GM18507 (cell line): ENCODE measurements at places on chromosomes 13 and 19.

DNA sequence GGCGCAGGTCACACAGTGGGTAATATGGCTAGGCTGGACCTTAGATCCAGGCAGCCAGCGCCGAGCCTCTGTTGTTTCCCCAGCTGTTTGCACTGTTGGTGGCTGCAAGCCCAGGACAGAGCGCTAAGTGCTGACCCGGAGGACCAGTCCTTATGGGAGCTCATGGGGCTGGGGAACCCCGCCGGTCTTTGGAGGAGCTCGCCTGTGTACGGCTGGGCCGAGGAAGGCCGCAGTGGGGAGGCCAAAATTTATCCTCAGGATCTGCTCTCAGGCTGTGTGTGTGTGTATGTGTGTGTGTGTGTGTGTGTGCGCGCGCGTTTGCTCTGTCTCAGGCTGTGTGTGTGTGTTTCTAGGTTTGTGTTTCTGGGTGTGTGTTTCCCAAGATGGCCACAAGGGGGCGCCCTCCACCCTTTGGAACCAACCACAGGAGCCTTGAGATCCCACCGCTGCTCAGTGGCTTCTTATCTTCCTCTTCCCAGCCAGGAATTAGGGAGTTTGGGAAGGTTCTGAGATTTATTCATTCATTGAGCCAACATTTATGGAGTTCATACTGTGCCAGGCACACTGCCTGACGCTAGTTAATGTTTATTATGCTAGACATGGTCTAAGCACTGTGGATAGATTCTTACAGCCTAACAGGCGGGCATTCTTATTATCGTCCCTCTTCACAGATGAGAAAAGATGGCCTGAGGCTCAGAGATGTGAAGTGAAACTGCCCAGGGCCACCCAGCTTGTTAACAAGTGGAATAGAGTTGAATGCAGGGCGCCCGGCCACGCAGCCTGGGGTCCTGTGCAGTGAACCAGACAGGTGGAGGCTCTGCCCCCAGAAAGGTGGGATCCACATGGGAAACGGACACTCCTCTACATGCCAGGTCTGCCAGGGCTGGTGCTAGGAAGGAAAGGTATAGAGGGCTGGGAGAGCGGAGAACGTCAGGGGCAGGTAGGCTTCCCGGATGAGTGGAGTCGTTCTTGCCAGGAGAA, 13.0 kb downstream of the PGLYRP1 start:
- DNase-seq: no peak

- no peak for DNase-seq
Observed at GRCh38 chr13:83884141-83884540, 1.9 kb upstream of the SLITRK1 start.

- DNase-seq: no peak
Observed at GRCh38 chr13:109818886-109819285, 32.5 kb upstream of the IRS2 start.

- no peak for DNase-seq
Observed at GRCh38 chr13:45823583-45823982, 28.0 kb downstream of the SIAH3 start.

DNA sequence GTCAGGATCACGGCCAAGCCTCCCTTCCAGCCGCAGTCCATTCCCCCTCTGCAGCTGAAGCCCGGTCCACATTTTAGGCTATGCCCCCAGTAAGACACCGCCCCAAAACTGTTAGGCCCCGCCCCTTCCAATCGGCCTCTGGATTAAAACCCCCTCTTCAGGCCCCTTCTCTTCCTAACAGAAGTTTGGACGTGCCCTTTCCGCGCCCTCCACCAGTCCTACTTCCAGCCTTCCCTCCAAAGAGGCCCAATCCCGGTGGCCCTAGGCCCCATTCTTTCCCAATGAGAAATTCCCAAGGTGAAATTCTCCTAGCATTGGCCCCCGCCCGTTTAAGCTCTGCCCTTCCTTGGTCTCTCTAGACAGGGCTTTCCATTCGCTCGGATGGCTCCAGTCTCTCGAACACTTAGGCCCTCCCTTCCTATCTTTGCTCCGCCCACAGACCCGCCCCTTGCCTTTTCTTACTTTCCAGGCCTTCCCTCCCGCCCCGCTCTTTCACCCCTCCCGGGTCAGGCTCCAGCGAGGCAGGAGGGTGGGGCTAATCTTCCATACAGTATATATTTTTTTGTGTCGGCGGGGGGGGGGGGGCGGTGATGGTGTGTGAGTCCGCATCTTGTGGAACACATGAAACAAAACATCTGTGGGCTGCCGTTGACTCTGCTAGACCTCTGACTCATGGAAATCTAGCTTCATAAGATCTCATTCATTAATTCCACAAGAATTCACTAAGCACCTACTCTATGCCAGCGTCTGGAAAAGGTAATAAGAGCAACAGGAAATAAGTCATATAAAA, 13.6 kb downstream of the LTBP4 start:
- no peak for DNase-seq

GRCh38 chr13:45370922-45371406, 30.0 kb upstream of the TPT1 start:
- peak; percentile 49 for DNase-seq

DNA sequence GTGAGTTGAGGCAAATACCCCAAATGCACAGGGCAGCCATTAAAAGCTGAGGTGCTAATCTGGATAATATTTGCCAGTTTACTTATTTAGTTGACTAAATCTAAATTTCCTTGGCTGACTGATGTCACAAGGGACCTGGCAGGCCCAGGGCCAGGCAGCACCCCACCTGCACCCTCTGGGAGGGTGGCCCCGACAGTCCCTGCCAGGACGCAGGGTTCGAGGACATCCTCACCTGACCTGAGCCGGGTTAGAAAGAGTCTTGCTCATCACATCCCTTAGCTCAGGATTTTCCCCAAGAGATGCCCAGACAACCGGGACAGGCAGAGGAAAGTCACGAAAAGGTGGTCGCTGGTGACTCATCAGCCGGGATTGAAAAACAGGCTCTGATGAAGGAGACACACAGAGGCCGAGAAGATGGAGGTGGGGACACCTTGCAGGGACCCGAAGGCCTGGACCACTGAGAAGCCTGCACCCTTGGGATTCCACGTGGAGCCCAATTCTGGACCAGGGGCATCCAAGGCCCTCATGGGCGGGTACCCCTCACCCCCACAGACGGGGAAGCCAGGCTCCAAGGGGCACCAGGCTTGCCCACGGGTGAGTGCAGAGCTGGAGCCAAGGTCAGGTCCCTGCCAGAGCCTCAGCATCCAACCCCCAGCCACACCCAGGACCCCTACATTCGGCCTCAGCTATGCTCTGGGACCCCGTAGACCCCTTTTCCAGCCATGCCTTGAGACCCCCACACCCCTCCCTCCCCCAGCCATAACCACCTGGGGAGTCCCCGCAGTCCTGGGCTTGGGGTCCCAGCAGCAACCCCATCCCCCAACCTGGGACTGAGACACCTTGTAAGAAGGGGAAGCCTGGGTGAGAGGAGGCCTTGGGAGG, 103.2 kb downstream of the SOX1 start:
- no peak for DNase-seq

DNA sequence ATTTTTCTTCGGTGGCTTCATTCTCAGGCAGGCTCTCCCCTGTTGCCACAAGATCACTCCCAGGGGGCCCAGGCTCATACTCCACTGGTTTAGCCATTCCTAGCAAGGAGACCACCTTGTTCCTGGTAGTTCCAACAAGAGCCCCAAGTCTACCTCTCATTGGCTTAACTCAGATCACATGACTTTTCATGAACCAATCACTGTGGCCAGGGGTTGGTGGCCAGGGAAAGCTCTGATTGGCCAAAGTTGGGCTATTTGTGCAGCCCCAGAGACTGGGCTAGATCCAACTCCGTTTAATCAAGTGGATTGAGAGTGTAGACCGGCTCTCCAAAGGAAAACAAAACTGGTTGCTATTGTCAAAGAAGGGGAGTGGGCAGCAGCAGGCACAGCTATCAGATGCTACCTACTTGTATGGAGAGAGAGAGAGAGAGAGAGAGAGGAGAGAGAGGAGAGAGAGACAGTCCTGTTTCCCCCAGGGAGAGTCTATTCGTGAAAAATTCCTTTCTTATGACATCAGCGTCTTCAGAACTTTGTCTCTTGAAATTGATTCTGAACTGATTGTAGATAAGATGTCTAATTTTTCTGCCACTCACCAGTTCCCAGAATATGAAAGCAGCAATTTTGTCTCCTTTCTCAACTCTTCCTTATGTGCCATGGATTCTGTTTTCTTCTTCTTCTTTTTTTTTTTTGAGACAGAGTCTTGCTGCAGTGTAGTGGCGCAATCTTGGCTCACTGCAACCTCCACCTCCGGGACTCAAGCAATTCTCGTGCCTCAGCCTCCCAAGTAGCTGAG, 5.9 kb downstream of the CEACAM19 start:
- no peak for DNase-seq

- no peak for DNase-seq
Observed at GRCh38 chr13:26326562-26326961, 72.6 kb downstream of the CDK8 start.

DNA sequence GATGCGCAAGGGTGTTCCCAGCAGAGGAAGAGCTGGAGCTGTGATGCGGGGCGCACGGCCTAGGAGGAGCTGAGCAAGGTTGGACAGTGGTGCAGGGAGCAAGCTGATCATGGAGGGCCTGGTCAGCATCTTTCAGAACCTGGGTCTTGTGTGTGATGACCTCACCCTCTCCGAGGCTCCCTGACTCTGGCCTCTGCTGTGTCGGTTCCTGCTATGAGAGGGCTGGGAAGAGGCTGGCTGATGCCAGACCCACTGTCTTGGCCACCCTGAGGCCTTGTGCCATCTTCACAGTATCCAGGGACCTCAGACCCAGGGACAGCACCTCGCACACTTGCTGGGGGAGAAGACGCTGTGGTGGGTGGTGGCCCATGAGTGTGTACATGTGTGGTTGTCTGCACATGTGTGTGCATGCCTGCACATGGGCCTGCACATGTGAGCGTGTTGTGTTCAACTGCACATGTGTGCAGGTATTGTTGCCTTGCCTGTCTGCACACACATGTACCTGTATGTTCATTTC, 16.5 kb upstream of the C13orf46 start:
- no peak for DNase-seq

DNA sequence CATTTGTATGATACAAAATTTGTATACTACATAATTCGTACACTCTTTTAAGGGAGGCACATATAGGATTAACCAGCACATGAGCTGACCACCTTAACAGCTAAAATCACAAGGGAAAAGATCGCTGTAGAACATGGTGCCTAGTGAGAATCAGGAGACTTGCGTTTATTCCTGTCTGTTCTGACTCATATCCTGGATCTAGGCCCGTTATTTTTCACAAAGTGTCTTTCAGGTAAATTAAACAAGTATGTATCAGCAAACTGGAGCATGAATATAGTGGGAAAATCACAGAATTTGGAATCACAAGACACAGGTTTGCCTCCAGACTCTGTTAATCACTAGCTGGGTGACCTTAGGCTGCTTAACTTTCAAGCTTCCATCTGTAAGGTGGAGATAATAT, 47.5 kb upstream of the ESD start:
- DNase-seq: no peak

DNA sequence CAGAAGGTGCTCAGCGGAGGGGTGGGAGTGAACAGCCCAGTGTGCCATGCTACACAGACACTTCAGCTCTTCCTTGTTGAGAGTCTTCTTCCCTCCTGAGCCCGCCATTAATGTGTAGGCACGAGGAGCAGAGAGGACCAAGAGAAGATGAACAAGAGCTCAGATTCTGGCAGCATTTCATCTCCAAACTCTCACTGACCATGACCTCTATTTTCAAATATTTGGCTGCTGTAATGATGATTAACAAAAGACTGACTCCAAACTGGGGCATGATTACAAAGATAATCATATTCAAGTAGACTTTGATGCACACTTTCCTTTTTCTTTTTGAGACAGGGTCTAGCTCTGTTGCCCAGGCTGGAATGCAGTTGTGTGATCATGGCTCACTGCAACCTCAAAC, 236.5 kb downstream of the DCLK1 start:
- no peak for DNase-seq

DNA sequence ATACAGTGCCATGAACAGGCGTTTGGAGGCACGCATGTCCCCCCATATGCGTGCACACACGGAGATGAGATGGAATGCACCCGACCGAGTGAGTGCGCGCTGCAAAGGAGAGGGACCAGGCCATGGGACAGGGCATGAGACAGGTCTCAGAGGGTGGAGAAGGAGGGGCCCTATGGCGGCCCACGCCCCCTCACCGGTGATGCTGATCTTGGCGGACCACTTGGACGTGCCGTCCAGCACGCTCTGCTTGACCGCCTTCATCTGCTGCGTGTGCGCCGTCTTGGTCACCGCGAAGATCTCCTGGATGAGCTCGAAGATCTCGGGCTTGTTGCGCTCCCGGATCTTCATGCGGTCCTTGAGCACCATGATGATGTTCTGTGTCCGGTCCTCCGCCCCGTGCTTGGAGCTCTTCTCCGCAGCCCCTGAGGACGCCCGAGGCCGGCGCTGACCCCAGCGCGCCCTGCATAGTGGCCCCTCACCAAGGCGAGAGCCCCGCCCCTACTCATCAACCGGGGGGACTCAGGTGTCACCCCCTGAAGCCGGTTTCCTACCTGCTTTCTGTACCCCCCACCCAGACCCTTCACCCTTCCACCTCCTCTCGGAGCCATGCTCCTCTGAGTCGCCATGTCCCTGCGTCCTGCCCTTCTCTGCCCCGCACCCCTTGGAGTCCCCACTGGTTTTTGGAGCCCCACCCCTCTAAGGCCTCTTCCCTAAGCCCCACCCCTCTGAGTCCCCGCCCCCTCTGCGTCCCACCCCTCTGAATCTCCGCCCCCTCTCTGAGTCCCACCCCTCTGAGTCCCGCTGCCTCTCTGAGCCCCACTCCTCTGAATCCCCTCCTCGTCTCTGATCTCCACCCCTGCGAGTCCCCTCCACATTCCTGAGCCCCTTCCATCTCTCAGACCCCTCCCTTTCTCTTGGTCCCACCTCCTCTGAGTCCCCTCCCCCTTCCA, 40.8 kb downstream of the UNC13A start:
- no peak for DNase-seq

DNA sequence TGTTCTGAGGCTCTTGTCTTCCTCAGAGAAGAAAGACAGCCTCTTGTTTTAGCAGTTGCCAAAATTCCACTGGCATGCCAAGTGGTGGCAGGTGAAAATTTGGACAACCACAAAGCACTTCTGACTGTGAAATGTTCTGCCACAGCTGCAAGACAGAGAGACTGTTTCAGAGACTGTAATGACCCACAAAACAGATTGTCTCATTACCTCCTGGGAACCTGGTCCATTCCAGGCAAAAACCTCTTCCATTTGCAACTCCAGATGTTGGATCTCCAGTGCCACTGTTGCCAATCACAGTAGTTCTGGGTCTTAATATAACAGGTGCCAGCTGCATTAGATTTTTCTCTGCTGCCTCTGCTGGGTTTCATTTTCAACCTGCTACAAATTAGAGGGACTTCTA, 911.5 kb downstream of the UQCRFS1 start:
- no peak for DNase-seq

GRCh38 chr19:3034406-3034655, 5.3 kb upstream of the TLE2 start:
- no peak for DNase-seq

DNA sequence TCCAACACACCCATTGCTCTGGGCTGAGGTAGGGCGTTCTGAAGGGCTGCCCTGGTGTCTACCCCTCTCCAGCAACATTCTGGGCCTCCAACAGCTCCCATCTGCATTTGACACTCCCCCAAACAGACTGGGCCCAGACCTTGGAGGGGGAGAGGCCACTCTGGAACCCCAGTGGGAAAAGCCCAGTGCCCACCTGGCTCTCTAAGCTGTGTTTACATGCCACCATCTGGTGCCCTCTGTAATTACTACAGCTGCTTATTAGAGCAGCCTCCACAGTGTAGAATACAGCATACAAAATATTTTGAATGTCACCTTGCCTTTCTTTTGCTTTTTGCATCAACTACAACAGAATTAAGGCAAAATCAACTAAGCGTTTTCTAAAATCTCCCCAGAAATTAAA, 35.8 kb upstream of the TM9SF2 start:
- no peak for DNase-seq

- DNase-seq: no peak
Observed at GRCh38 chr13:42893214-42893671, 98.8 kb downstream of the EPSTI1 start.
